ENCODE measurements at places on chromosomes 13 and 19.

- no peak for DNase-seq
Measured at GRCh38 chr13:48297131-48297786, 6.3 kb upstream of the RB1 start.

DNA sequence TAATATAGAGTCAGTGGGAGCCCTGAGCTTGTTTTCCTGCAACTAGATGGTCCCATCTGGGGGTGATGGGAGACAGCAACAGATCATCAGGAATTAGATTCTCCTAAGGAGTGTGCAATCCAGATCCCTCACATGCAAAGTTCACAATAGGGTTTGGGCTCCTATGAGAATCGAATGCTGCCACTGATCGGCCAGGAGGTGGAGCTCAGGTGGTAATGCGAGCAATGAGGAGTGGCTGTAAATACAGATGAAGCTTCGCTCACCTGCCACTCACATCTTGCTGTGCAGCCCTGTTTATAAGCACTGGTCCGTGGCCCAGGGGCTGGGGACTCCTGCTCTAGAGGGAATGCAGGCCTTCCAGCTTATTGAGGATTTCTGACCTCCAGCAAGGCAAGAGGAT is 5.7 kb downstream of the ZNF558 start:
- no peak for DNase-seq

- no peak for DNase-seq
Measured at GRCh38 chr19:6509118-6509971, 7.2 kb upstream of the TUBB4A start.

GRCh38 chr19:33146209-33146608 is 14.3 kb downstream of the WDR88 start:
- DNase-seq = no peak

- DNase-seq = no peak
Measured at GRCh38 chr19:1676351-1677266, 24.2 kb upstream of the TCF3 start.

DNA sequence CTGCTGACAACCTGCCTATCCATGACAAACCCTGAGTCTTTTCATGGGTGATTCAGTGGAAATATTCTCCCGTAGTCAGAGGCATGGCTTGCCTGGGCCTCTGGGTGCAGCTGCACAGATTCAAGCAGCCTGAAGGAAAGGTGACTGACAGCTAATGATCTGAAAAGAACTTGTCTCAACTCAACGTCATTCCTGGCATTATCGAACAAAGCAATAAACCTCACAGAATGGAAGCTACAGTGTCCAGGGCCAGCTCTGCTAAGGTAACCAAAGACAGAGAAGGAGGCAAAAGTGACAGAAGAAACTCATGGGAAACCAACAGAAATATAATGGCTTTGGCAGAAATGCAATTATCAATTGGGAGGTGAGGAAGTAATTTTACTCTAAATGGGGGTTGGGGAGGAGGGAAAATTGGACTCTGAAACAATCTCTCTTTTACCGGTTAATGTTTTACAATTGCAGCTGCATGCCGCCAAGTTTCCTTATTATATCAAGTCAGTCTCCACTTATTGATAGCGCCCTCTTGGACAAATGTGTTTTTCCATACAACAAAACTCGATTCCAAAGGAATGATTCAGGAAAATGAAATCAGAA is 12.9 kb downstream of the STARD13 start:
- no peak for DNase-seq

DNA sequence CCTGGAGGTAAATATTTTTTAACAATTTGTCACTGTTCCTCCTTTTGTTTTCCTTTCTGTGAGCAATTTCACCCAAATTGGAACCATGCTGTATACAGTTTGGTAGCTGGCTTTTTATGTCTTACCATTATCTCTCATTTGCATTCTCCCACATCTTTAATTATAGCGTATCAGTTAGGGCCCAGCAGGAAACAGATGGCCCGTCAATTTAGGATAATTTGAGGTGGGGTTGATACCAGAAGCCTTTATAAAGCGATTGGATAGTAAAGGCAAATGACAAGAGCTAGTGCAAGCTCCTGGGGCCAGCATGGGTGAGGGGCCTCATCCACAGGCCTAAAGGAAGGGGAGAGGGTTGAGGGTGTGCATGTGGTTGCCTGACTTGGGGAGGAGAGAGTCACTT is 3.8 kb upstream of the IFNL4 start:
- no peak for DNase-seq

DNA sequence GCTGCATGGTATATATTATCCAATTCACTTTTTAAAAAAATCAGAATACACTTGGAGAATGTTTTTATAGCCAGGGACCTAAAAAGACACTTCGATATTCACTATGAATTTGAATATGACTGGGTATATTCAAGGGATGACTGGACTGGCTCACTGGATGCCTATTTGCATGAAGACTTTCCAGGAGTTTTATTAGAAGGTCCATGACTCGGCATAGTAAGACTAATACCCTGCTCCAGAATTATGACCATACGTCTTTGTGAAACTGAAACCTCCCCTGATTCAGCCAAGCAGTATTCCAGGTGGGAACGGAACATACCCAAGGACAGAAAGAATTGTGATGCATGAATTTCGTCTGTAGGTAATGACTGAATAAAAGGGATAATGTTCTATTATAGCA is 3.9 kb upstream of the FAM216B start:
- DNase-seq = no peak

DNA sequence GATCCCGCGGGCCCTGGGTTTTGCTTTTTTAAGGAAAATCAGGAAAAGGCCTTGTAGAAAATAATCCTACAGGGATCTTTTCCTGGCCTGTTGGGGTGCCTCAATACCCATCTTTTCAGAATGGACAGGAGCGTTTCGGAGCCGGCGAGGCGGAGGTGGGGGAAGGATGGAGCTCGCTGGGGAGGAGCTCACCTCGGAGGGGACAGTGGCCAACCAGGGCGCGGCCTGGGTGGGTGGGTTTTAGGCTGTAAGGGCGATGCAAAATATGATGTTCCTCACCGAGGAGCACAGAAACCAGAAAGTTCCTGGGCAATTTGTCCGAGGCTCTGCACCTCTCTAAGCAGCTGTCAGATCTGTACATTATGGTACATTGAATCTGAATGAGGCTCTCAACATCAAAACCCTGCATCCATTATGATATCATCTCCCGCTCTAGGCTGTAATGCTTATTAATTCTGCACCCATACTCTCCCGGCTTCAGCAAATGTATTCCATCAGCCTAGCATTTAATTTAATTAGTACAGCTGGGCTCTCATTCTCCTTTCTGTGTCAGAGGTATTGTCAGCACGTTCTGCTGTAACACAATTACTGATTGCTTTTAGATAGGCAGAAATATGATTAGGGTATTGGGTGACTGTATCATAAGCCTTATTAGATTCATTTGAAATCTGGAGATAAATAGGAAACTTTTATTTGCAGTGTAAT is 90.3 kb upstream of the SOX1 start:
- DNase-seq = no peak

- DNase-seq = peak; percentile 90
Measured at GRCh38 chr13:44263751-44264620, 109.6 kb upstream of the SERP2 start.

DNA sequence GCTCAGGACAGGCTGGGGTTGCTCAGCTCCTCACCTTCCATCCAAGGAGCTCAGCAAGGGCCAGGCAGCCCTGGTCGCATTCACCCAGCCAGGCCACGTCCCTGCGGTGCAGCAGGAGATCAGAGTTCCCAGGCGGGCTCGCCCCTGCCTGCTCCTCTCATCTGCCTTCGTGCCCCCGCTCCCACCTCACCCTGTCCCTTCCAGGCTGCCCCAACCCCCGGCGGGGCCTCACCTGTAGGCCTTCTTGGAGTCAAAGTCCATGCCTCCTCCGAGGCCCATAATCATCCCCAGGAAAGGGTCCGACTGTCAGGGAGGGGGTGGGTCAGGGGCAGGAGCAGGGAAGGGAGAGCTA is 1.3 kb upstream of the RINL start:
- no peak for DNase-seq

DNA sequence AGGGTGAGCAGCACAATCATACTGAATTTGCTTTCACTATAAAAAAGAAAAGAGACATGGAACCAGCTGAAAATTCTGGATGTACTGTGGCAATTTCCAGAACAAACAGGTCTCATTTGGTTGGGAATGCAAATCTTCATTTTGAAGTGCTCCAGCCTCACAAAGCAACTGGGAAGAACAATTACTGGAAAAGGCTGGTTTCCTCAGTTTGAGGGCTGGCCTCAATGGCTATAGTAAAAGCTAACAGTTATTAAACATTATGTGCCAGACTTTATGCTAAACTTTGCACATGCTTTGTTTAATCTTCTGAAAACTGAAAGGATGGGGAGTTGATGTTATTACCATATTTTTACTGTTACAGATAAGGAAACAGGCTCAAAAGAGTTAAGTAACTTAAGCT is 3.0 kb downstream of the OBI1 start:
- no peak for DNase-seq

DNA sequence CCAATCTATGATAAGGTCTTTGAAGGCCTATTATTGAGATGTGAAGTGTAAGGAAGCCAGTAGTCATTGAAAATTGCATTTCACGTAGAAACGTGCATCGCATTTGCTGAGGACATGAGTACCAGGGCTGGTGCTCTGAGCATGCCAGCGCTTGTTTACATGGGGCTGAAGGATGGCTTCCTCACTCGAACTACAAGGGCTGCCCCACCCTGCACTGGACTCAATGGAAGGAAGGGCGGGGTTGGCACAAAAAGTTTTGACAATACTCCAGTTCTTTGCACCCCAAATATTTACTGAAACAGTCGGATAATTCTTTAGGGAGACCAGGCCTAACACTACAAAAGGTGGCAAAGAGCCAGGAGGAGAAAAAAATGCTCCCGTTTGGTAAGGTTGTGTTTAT is 28.9 kb upstream of the MED4 start:
- DNase-seq = no peak

- DNase-seq = no peak
Measured at GRCh38 chr19:52692431-52693008, 42.3 kb downstream of the ZNF611 start.

DNA sequence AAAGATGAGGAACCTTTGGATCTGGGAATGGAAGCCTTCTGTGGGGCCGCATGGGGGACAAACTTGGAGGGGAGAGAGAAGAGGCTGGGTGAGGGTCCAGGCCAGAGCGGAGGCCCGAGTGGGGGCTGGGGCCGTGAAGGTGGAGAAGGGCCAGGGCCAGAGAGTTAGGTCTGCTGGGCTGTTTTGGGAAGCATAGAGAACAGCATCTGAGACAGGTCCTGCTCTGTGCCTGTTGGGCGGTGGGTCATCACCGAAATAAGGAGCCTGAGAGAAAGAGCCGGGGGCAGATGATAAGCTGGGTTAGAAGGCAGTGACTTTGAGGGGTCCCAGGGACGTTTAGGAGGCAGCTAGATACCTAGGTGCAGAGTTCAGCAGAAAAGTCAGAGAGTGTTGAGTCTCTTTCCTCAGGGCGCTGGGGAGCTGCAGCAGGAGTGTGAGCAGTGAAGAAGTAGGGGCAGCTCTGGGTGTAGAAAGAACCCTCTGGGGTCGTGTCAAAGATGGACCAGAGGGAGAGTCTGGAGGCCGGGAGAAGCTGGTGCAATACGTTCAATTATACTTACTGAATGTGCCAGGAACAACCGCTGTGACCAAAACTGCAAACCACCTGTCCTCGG is 2.7 kb downstream of the SPACA6 start:
- DNase-seq = no peak

DNA sequence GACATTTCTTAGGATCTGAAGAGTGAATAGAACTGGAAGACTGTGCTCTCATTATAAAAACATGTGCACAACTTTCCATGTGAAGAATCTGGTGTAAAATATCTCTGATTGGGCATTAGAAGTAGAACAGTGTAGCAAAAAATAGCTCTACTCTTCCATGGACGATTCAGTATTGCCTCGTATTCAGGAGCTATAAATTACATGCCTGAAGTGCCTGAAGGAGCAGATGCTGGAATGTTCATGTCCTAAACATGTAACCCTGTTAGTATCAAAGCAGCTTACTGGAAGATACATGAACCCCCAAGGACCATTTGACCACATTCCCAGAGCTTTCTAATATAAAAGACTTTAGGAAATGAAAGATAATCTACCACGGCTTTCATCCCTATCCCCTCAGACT is 528.9 kb downstream of the DACH1 start:
- DNase-seq = no peak

GRCh38 chr19:39514840-39515550 is at the start of gene SELENOV:
Gene SELENOV (plus strand): TSS chr19:39515139. CDS start chr19:39515213, 74 bp downstream.
- no peak for DNase-seq

- DNase-seq = peak; percentile 24
Measured at GRCh38 chr13:42405665-42406390, 133.9 kb downstream of the AKAP11 start.

DNA sequence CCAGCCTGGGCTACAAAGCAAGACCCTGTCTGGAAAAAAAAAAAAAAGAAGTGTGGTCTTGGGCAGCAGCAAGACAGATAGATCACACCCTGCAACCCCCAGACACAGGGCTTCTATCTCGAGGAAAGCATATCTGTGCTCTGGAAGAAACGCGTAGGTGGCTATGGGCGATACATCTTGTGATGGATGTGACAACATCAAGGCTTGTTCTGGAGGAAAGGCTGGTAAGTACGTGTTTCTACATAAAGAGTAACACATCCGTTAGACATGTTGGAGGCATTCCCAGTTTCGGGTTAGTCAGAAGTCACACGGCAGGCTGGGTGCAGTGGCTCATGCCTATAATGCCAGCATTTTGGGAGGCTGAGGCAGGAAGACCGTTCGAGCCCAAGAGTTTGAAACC is 6.6 kb upstream of the DHDH start:
- peak; percentile 98 for DNase-seq

- no peak for DNase-seq
Measured at GRCh38 chr19:46132508-46133100, 8.1 kb upstream of the IGFL3 start.

GRCh38 chr13:79647533-79647932 is 166.6 kb downstream of the NDFIP2 start:
- DNase-seq = peak; percentile 5

GRCh38 chr13:46168341-46168740 is 13.6 kb downstream of the LCP1 start:
- DNase-seq = peak; percentile 43

DNA sequence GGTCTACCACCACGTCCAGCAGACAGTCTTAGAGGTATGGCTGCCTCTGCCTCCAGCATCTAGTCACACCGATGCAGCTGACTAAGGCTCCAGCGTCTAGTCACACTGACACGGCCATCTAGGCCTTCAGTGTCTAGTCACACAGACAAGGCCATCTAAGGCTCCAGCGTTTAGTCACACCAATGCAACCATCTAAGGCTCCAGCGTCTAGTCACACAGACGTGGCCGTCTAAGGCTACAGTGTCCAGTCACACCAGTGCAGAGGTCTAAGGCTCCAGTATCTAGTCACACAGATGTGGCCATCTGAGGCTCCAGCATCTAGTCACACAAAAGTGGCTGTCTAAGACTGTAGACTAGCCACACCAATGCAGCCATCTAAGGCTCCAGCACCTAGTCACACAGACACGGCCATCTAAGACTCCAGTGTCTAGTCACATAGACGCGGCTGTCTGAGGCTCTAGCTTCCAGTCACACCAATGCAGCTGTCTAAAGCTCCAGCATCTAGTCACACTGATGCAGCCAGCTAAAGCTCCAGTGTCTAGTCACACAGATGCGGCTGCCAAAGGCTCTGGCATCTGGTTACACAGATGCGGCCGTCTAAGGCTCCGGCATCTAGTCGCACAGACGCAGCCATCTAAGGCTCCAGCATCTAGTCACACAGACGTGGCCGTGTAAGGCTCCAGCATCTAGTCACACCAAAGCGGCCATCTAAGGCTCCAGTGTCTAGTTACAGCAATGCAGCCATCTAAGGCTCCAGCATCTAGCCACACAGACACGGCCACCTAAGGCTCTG is 55.1 kb downstream of the KLF2 start:
- DNase-seq = no peak

Data from fibroblast of pulmonary artery (primary cell).